ENCODE measurements at places on chromosomes 1 and 21.

DNA sequence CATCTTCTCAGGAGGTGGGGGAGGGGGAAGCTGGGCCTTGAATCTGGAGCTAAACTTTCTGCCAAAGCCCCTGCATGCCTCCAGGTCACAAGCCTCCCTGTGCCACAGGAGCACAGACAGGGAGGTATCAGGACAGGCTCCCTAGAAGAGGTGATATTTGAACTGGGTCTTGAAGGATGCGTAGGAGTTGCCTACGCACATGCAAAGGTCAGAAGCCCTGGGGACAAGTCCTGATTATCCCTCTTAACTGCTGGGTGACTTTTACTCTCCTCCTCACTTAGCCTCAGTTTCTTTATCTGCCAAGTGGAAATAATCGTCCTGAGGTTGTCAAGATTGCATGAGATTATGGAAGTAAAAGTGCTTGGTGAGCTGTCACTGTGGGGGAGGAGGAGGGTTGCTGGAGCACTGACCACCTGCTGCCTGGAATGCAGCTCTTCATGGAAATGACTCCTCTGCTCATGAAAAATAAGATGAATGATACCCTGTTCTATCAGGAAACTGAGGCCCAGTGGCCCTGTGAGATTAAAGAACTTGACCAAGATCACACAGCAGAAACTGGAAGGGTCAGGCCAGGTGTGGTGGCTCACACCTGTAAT lies 50.6 kb upstream of the LAPTM5 start:
- DNase-seq = no peak

GRCh38 chr21:39209334-39209688 lies 26.1 kb upstream of the PSMG1 start:
- no peak for DNase-seq

GRCh38 chr1:67618285-67619018 lies 66.5 kb upstream of the GADD45A start:
- no peak for DNase-seq

- DNase-seq = no peak
Observed at GRCh38 chr1:116097626-116098025, 13.6 kb upstream of the MAB21L3 start.

- DNase-seq = no peak
Observed at GRCh38 chr1:23478896-23479665, 4.9 kb downstream of the ASAP3 start.

DNA sequence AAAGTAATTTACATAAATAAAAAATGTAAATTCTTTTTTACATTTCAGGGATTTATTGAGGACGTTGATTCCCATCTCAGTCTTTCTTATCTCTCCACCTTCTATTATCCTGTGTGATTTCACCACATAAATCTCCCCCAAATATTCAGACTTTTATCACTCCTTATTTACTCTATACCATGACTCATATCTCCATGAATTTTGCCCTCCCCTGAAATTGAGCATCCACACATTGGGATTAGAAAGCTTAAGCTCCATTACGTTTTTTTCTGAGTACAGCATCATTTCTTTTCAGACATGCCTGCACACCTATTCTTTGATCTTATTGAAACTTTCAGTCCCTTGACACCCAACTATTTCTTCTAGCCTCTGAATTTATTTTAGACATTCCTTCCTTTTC lies 111.2 kb downstream of the IFI44 start:
- no peak for DNase-seq

DNA sequence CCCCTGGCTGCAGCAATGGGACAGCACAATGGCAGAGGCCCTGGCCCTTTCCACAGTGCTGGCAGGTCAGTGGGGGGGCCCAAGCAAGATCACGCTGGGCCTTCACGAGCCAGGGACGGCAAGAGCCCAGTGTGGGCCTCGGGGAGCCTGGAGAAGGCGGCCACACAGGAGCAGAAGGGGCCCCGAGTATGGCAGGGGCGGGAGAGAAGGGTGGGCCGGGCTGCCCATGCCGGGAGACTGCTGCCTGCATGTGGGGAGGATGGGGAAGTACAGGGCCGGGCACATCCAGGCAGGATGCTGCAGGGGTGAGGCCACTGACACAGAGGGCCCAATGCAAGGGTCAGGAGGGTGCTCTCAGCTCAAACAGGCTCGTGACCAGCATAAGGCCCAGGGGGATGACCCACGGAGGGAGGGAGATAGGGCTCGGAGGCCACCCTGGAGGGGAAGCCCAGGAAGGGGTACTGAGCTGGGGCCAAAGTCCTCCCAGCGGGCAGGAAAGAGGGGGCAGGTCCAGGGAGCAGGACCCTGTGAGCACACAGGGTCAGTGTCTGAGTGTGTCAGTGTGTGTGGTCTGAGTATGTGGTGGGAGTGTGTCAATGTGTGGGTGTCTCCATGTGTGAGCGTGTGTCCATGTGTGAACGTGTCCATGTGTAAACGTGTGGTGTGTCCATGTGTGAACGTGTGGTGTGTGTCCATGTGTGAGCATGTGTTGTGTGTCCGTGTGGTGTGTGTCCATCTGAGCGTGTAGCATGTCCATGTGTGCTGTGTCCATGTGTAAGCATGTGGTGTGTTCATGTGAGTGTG lies 13.1 kb downstream of the SLC19A1 start:
- DNase-seq = no peak

- no peak for DNase-seq
Observed at GRCh38 chr1:54199151-54199764, 572 bp downstream of the CYB5RL start.

GRCh38 chr1:55650444-55650843 lies 435.3 kb upstream of the USP24 start:
- no peak for DNase-seq

DNA sequence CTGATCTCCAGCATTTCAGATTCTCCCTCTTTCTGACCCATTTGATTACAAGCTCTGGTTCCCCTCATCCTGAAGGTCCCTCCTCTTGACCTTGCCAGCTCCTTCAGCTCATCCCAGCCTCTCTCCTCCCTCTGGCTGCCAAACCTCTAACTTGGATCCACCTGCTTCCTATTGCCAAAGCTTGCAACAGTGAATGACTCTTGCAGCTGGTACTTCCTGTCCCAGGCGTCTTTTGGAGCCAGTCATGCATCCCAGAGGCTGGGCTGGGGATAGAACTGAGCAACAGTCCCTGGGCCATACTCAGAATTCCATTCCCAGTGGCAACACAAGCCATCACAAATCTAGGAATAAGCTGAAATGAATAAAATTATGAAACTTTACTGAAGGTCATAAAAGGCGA lies 27.7 kb upstream of the SPOCD1 start:
- DNase-seq = no peak

DNA sequence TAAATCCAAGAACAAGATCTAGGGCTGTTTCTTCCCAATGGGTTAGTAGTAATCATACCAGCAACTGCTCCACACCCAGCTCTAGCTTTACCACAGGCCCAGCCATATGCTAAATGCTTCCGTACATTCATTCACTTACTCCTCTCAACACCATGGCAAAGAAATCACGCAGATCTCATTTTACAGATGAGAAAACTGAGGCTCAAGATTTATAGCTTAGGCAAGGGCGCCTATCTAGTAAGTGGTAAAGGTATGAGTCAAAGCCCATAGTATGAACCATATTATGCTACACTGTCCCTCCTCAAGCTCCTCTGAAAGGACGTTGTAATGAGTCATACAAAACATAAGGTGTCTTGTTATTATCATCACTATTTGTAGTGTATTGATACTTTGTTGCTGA lies 82.2 kb downstream of the NIBAN1 start:
- no peak for DNase-seq

DNA sequence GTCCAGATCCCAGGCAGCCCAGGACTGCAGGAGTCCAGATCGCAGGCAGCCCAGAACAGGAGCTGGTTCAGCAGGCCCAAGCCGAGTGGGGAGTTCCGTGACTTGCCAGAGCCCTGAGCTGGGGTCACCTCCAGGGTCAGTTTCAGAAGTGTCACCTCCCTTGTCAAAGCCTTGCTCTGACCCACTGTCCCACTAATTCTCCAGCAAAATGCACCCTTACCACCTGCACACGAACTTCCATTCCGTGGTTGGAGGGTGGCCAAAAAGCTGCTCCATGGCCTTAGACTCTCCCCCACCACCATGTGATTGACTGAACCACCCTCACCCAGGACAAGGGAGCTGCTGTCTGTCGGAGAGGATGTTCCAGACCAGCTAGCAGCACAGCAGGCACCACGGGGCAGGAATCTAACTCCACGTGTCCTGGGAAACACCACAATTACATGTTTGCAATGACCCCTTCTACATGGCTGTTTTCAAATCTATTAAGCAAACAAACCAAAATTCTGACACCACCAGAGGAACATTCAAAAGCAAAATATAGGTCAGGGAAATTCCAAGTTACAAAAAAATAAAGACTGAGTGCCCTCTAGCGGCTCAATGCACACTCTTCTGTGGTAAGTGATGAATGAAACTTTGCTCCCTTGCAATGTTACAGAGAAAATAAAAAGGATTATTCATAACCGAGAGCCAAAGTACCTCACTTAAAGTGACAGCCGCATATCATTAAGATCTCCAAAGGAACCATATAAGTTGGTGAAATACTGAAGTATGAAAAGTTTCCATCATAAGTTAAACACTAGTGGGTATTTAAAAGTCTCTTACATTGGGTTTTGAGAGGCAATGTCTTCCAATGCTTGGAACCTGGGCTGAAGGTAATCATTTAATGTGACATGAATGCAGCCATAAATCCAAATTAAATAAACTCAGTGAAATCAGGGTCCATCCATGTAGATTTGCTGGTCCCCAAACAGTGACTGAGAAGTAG lies 76.3 kb downstream of the NPHP4 start:
- DNase-seq = no peak

- DNase-seq = no peak
Observed at GRCh38 chr1:228066891-228067654, 15.4 kb upstream of the ARF1 start.

GRCh38 chr1:180482425-180483275 lies 19.7 kb downstream of the ACBD6 start:
- no peak for DNase-seq

DNA sequence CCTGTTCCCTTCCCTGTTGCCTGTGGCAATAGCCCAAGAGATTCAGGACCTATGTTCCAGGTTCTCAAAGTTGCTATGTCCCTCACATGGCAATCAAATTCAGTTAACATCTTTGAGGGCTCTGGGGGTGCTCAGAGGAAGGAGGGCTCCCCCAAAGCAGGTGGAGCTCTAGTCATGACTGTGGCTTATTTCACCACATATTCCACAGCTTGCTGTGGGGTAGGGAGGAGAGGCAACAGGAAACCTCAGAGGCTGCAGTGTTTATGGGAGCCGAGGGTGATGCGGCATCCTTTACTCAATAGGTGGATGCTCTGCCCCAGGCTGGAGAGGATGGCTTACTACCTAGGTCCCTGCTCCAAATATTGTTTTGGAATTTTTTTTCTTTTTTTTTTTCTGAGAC lies 1.2 kb upstream of the MKNK1 start:
- no peak for DNase-seq

GRCh38 chr21:34271189-34271851 lies 92.5 kb upstream of the KCNE2 start:
- no peak for DNase-seq

DNA sequence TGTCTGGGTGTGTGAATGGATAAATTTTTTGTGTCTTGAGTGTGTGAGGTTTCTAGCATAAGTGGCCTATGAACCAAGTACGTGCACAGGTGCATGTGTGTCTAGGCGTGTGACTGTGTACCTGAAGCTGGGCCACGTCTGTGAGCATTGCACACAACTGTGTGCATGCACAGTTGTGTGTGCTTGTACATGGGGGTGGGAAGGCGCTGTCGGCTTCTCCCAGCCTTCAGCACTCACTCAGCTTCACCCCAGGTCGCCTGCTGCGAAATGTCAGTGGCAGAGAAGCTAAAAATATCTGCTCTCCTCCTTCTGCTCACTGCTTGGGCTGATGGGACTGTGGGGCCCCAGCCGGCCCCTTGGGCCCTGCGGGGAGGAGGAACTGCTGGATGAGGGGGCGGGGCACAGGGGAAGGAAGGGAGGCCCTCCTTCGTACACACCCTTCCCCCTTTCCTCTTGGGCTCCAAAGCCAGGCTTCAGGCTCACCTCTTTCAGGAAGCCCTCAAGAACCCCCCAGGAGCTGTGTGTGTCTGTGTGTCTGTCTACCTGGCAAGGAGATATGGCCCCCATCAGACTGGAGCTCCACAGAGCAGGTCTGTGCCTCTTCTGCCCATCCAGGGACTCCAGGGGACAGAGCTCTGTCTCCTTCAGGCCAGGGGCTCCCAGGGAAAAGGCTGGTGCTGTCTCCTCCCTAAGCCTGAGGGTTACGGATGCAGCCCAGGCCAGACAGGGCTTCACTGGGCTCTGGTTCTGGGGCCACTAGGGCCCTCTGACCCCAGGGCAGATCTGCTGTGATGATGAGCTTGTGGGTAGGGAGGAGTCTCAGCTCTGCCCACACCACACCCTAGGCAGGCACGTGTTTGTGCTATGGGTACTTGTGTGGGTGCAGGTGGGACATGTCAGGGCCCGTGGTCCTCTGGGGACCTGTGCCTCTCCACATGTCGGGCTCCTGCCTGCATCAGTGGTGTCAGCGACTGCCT lies 35.6 kb upstream of the WASF2 start:
- DNase-seq = no peak

- no peak for DNase-seq
Observed at GRCh38 chr1:230821346-230821745, 47.0 kb downstream of the C1orf198 start.

- DNase-seq = no peak
Observed at GRCh38 chr1:205587581-205587980, 44.2 kb downstream of the ELK4 start.

DNA sequence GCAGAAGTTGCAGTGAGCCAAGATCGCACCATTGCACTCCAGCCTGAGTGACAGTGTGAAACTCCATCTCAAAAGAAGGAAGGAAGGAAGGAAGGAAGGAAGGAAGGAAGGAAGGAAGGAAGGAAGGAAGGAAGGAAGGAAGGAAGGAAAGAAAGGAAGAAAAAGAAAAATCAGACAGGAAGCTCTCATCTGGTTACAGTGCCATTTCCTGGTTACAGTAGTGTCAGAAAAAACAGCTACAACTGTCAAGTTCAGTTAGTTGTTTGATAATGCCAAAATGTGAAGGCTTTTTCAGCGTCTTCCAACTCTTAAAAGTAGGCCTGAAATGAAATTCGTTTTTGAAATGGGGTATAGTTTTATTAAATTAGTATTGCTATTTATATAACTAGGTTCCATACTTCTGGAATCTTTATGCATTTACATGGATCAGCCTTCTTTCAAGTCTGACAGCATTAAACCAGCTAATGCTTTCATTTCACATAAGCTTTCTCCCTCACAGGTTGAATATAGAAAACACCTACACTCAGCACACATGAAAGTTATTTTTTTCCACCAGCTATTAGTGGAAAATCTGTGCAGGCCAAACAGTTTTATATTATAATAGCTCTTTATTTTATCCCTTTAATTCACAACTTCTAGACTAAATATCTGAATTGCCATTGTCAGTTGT lies 21.2 kb downstream of the PTPN22 start:
- DNase-seq = no peak

- peak; percentile 6 for DNase-seq
Observed at GRCh38 chr1:166490437-166490991, 323.7 kb upstream of the FAM78B start.

DNA sequence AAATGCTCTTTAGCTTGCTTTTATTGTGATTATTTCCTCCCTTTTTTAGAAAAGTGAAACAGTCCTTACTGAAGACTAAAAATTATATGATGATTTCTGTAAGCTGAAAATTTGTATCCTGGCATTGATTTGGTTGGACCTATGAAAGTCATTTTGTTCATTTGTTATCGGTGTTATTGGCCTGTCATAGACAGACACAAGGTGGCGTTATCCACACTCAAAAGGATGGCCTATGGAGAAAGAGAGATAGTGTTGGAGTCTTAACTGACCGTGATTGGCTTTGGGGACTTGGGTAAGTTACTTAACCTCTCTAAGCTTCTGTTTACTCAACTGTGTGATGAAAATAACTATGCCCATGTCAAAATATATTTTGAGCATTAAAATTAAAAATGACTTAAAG lies 203.6 kb upstream of the CHODL start:
- no peak for DNase-seq

GRCh38 chr1:21786640-21787039 lies 3.7 kb upstream of the USP48 start:
- no peak for DNase-seq
